B cell (primary cell): ENCODE measurements at places on chromosomes 1 and 21.

GRCh38 chr1:152014943-152015342 lies 21.3 kb upstream of the S100A10 start:
- H3K4me1 ChIP-seq = no peaks in the 10 kb centered on the region
- DNase-seq = no peak
- no peaks in the 10 kb centered on the region for H3K27me3 ChIP-seq
- no peak overlapping the region for H3K4me3 ChIP-seq
- H3K27ac ChIP-seq = no peak overlapping the region

DNA sequence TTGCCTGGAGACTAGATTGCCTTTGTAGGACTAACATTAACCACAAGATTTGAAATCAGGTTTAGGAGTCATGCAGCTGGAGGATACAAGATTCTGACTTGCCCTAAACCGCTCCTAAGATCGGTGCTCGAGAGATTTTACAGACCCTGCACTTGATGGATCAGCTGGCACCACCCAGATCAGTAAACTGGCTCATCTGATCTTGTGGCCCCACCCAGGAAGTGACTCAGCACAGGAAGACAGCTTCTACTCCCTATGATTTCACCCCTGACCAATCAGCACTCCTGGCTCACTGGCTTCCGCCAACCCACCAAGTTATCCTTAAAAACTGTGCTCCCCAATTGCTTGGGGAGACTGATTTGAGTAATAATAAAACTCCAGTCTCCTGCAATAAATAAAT lies 876 bp upstream of the CATSPERE start:
- H3K27me3 ChIP-seq = no peaks in the 10 kb centered on the region
- H3K36me3 ChIP-seq = no peaks in the 10 kb centered on the region
- no peak overlapping the region for H3K27ac ChIP-seq
- DNase-seq = no peak

- no peaks in the 10 kb centered on the region for H3K36me3 ChIP-seq
- no peak overlapping the region for H3K27ac ChIP-seq
- no peak for DNase-seq
- H3K27me3 ChIP-seq = no peaks in the 10 kb centered on the region
- H3K4me3 ChIP-seq = no peak overlapping the region
- no peaks in the 10 kb centered on the region for H3K4me1 ChIP-seq
Measured at GRCh38 chr1:64546013-64546412, 76.1 kb downstream of the CACHD1 start.

DNA sequence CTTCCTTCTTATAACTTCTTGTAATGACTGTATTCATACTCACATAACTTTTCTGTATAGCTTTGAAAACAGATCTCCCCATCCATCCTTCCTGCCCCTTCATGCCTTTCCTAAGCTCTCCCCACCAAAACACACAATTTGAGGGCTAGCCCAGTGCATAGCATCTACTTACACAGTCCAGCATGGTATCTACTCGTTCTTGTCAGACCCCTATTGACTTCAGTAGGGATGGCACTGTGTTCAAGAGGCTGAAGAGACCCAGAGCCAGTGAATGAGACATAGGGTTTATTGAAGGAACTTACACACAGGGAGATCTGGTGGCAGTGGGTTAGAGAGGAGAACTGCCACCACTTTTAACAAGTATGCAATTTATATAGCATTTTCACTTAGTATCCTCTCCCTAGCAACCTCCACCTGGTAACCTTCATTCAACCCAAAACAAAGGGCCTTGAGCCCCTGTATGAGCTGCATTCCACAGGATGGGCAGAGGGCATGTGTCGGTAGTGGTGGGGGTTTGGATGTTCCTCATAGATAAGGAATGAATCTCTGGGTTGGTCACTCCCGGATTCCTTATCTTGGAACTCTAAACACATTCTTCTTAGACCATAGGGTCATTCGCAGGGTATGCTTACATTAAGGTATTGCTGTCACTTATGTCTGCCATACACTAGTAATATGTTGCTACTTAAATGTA lies 64.9 kb upstream of the GNG12 start:
- no peak for DNase-seq
- no peaks in the 10 kb centered on the region for H3K27me3 ChIP-seq
- no peaks in the 10 kb centered on the region for H3K36me3 ChIP-seq

DNA sequence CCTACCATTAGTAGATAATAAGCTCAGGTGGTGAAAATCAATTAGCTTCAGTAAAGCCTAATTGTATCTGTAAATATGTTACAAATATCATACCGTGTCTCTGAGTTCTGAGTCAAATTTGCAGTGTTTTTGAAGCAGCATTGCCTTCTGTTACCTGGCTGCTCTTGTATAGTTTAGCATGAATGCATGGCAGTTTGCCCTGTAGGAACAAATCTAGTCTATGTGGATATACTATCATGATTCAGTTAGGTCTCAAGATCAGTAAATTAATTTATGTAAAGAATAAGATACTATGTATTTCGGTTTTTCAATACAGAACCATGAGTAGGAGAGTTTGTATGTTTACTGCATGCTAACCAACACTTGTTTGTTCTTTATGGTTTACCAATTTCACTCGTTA lies 240.6 kb upstream of the C1orf105 start:
- no peaks in the 10 kb centered on the region for H3K27me3 ChIP-seq
- H3K4me3 ChIP-seq = no peak overlapping the region
- no peaks in the 10 kb centered on the region for H3K36me3 ChIP-seq
- H3K4me1 ChIP-seq = peaks cover 48% of the 10 kb centered on the region
- peak overlapping the region; percentile 77 for H3K27ac ChIP-seq

GRCh38 chr1:17118706-17119075 lies 560 bp downstream of the PADI2 start:
- H3K27ac ChIP-seq = no peak overlapping the region
- peaks cover 19% of the 10 kb centered on the region for H3K4me1 ChIP-seq
- no peaks in the 10 kb centered on the region for H3K36me3 ChIP-seq
- H3K4me3 ChIP-seq = peak overlapping the region; percentile 51

- H3K4me3 ChIP-seq = no peak overlapping the region
- H3K27me3 ChIP-seq = no peaks in the 10 kb centered on the region
- H3K36me3 ChIP-seq = peaks cover 77% of the 10 kb centered on the region
- peaks cover 29% of the 10 kb centered on the region for H3K4me1 ChIP-seq
Measured at GRCh38 chr1:27409669-27410068, 17.2 kb downstream of the GPR3 start.

DNA sequence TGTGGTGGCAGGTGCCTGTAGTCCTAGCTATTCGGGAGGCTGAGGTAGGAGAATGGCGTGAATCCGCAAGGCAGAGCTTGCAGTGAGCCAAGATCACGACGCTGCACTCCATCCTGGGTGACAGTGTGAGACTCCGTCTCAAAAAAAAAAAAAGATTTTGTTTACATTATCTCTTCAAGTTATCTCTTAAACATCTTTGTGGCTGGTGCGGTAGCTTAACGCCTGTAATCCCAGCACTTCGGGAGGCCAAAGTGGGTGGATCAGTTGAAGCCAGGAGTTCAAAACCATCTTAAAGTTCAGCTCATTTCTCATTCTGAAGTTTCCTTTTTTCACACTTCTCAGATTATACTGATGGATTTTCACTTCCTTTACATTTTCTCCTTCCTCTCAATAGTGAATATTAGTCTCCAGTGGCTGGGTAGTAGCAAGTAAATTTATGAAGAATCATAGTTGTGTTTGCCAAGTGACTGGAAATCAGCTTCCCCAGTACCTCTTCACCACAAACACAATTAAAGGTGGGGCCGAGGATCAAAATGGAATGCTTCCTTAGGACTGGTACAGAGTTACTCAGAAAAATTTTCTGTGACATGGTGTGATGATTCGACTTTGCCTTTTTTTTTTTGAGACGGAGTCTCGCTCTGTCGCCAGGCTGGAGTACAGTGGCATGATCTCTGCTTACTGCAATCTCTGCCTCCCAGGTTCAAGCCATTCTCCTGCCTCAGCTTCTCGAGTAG lies 13.8 kb downstream of the PIP5K1A start:
- H3K4me3 ChIP-seq = no peak overlapping the region
- H3K4me1 ChIP-seq = no peaks in the 10 kb centered on the region
- H3K36me3 ChIP-seq = peaks cover 34% of the 10 kb centered on the region
- DNase-seq = no peak
- no peaks in the 10 kb centered on the region for H3K27me3 ChIP-seq
- no peak overlapping the region for H3K27ac ChIP-seq

- DNase-seq = no peak
- H3K27ac ChIP-seq = no peak overlapping the region
- H3K36me3 ChIP-seq = peaks cover 12% of the 10 kb centered on the region
Measured at GRCh38 chr1:36352910-36353878, 29.7 kb upstream of the EVA1B start.

DNA sequence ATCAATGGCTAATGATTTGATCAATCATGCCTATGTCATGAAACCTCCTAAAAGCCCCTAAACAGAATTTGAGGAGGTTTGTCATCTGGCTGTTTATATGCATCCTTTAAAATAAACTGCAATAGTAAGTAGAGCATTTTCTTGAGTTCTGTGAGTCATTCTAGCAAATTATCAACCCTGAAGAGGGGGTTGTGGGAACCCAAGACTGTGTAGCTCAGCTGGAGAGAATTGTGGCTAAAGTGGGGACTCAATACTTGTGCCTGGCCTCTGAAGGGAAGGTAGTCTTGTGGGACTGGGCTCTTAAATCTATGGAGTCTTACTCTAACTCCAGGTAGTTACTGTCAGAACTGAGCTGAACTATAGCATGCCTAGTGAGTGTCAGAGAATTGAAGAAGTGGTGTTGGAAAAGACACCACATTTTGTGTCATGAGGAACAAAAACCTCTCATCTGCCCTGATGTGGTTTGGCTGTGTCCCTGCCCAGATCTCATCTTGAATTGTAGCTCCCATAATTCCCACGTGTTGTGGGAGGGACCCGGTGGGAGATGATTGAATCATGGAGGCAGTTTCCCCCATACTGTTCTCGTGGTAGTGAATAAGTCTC lies 402.4 kb downstream of the USH2A start:
- DNase-seq = no peak
- no peaks in the 10 kb centered on the region for H3K36me3 ChIP-seq
- no peaks in the 10 kb centered on the region for H3K27me3 ChIP-seq
- no peaks in the 10 kb centered on the region for H3K4me1 ChIP-seq
- no peak overlapping the region for H3K4me3 ChIP-seq

GRCh38 chr1:15717418-15718125 lies 18.5 kb upstream of the SLC25A34 start:
- H3K27ac ChIP-seq = no peak overlapping the region
- H3K4me3 ChIP-seq = no peak overlapping the region
- H3K4me1 ChIP-seq = no peaks in the 10 kb centered on the region

- H3K27ac ChIP-seq = no peak overlapping the region
- no peak for DNase-seq
Measured at GRCh38 chr1:67332653-67333529, 25.2 kb downstream of the IL12RB2 start.

DNA sequence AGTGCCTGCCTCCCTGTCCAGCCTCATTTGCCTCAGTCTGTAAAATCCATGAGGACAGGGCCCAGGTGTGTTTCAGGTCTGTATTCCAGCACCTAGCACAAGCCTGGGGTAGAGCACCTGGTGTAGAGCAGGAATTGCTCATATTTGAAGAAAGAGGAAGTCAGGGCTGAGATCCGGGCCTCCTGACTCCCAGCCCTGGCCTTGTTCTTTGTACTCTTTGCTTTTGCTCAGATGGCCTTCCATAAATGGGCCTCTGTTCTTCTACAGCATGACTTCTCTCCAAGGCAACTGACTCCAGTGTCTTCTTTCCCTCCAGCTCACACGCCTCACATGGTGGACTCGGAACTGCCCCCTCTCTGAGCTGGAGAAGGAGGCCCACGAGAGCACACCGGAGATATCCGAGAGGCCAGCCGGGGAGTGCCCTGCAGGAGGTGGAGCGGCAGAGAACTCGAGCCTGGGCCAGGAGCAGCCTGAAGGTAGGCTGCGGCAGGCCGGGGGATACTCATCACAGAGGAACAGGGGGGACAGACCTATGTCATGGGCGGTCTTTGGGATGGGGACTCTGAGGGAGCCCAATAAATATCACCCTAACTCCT lies 19.7 kb downstream of the SLC5A9 start:
- no peak overlapping the region for H3K4me3 ChIP-seq
- no peaks in the 10 kb centered on the region for H3K27me3 ChIP-seq
- DNase-seq = peak; percentile 28
- H3K27ac ChIP-seq = peak overlapping the region; percentile 4
- peaks cover 47% of the 10 kb centered on the region for H3K4me1 ChIP-seq

GRCh38 chr21:37119421-37120218 lies 46.6 kb downstream of the TTC3 start:
- H3K4me1 ChIP-seq = no peaks in the 10 kb centered on the region
- H3K27ac ChIP-seq = no peak overlapping the region
- no peak overlapping the region for H3K4me3 ChIP-seq
- no peaks in the 10 kb centered on the region for H3K27me3 ChIP-seq

DNA sequence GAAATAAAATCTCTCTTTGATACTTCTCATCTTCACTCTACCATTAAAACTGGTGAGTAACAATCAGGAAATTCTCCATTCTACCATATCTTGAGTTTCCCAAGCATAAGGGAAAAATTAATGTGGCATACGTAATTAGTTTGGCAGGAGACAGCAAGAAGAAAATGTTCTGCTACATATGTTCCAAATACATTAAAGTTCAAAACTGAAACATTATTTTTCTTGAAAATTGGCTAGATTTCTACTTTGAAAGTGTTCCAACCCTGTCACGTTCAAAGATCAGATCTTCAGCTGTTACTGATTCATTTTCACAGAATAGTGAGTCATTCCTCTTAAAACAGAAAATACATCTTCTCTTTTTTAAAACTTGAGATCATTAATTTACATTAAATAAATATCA lies 48.5 kb downstream of the PIGK start:
- peaks cover 1% of the 10 kb centered on the region for H3K36me3 ChIP-seq
- H3K4me3 ChIP-seq = no peak overlapping the region
- H3K4me1 ChIP-seq = no peaks in the 10 kb centered on the region
- DNase-seq = no peak
- H3K27ac ChIP-seq = no peak overlapping the region
- no peaks in the 10 kb centered on the region for H3K27me3 ChIP-seq

GRCh38 chr1:244186372-244186771 lies 135.3 kb downstream of the ZBTB18 start:
- no peaks in the 10 kb centered on the region for H3K27me3 ChIP-seq
- H3K36me3 ChIP-seq = no peaks in the 10 kb centered on the region
- H3K27ac ChIP-seq = no peak overlapping the region

DNA sequence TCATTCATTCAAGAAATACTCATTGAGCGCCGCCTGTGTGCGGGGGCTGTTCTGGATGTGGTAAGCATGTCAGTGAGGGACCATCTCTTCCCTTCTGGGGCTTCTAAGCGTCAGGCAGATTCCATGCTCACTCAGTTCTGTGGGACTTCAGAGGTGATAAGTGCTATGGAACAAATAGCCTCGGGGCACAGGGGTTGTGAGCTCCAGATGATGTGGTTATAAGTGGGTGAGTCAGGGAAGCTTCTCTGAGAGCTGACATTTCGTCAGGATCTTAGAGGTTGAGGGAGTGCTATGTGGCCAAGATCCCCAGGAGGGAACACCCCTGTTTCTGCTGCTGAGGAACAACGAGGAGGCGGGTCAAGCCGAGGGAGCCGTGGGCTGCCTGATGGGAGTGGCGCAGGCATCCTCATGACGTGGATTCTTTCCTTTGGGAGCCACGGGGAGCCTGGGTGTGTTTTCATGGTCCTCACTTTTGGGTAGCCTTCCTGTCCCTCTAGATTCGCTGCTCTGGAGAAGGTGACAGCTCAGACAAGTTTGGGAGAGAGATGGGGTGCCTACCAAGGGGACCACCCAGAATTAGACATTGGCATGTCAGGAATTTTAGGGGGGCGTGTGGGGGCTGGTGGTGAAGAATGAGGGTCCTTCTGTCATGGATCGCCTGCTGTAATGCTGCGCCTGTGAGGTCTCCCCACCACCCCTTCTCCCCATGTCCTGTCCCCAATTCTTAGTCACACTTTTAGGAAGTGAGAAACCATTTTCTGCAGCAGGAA lies 38.5 kb downstream of the HUNK start:
- no peaks in the 10 kb centered on the region for H3K27me3 ChIP-seq
- H3K4me1 ChIP-seq = no peaks in the 10 kb centered on the region
- no peak for DNase-seq
- no peak overlapping the region for H3K4me3 ChIP-seq
- H3K27ac ChIP-seq = no peak overlapping the region

- no peak overlapping the region for H3K4me3 ChIP-seq
- H3K4me1 ChIP-seq = no peaks in the 10 kb centered on the region
Measured at GRCh38 chr1:247121382-247121781, 17.2 kb upstream of the ZNF669 start.
